ENCODE measurements at places on chromosomes 4 and X.
A peak's percentile ranks its signal among the peaks of the same experiment; 100 is the strongest.

GRCh38 chrX:47233333-47234113 is 714 bp downstream of the USP11 start:
- DNase-seq, result peak; percentile 95

DNA sequence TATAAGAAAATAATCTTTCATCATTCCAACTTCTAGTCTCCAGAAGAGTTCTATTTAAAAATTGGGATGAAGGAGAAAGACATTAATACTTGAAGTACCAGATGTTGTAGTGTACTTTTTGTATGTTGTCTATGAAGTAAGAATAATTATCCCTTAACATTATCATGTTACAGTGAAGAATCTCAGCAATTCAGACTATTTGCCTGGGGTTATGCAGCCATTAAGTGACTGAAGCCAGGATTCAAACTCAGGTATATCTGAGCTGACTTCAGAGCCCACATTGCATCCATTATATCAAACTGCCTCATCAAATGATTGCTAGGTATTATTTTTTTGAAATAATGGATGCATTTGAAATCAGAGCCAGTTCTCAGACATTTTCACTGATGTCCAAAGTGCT is 76.1 kb upstream of the FHDC1 start:
- peak; percentile 7 for DNase-seq

DNA sequence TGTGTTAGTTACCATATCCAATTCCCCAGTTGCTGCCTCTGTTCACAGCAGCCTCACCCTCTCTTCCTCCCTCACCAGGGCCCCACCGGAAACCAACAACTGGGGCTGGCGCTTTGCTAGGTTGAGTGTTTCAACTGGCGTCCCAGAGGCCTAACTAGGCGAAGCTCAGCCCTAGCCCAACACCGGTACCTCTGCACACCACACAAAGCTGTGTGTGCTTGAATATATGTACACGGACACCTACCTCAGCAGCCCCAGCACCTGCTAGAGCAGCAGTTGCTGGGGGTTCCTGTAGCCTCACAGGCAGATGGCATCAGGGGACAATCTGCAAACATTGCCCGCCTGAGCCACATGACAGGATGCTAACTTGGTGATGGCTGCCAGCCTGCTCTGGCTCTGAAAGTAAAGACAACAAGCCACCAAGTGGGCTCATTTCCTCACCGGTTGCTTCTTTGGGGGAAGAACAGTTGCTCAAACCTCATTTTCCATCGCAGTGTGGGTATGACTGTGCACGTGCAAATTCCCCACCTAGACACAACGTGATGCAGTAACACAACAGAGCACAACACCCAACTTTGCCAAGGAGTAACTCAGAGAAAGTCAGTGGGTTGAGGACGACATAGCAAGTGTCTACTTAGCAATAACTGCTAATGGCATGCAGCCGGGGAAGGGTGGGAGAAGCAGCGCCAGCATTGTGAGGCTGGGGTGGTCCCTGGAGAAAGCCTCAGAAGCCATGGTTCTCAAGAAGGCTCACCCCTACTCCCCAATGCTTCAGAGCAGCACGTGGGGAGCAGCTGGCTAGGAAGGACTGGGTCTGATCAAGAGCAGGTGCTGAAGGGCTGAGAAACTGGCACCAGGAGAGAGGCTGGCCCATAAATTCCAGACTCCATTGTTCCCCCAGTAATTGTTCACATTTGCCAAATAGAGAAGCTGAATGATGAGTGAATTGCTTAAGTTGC is 139.5 kb downstream of the SH3KBP1 start:
- DNase-seq, result no peak

- DNase-seq, result no peak
Observed at GRCh38 chr4:42302348-42302747, 94.9 kb upstream of the SHISA3 start.

DNA sequence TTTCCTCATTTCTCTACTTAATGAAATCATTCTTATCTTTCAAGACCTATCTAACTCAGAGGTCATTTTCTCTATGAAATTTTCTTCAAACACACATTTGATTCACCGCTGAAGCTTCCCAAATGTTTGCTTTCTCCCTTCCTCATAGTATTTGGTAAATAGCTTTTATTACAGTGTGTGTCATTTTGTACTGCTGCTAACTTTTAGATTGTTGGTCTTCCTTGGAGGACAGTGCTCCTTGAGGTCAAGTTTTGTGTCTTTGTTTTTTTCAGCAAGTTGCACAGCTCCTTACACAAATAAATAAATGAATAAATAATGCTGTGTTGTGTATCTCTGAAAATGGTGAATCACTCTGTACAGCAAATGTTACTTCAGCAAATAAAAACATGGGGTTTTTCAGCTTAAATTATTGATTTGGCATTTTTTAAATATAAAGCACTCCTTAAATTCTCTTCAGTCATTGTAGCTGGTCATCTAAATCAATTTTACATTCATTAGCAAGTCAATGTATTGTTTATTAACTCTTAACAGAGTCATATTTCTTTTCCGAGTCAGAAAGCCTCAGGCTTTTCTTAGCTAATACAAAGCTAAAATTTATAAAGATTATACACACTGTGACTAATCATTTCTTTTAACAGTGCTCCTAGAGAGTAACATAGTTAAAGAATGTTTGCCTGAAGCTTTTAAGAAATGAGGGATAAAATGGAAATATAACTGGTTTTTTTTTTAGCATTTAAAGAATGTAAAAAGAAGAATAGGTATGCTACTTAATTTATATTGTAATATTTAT is 30.1 kb upstream of the MAD2L1 start:
- no peak for DNase-seq

DNA sequence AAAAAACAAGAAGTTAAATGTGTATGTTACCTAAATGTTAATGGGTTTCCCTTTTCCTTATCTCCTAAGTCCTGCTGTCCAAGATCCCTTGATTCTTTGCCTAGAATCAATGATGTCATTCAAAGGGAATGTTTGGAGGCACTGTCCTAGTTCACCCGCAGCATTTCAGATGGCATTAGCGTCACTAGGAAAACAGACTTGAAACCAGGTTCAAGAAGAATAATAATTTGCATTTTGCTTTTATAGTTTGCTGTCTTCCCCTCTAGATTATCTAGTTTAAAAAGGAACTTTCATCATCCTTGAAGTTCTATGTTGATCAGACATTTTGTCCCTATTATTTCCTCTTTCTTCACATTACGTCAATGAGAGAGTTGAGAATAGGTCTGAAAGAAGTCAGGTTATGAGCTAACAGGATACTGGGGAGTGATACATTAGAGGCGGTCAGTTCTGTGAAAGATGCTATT is 234.1 kb upstream of the PGRMC2 start:
- DNase-seq, result peak; percentile 48

DNA sequence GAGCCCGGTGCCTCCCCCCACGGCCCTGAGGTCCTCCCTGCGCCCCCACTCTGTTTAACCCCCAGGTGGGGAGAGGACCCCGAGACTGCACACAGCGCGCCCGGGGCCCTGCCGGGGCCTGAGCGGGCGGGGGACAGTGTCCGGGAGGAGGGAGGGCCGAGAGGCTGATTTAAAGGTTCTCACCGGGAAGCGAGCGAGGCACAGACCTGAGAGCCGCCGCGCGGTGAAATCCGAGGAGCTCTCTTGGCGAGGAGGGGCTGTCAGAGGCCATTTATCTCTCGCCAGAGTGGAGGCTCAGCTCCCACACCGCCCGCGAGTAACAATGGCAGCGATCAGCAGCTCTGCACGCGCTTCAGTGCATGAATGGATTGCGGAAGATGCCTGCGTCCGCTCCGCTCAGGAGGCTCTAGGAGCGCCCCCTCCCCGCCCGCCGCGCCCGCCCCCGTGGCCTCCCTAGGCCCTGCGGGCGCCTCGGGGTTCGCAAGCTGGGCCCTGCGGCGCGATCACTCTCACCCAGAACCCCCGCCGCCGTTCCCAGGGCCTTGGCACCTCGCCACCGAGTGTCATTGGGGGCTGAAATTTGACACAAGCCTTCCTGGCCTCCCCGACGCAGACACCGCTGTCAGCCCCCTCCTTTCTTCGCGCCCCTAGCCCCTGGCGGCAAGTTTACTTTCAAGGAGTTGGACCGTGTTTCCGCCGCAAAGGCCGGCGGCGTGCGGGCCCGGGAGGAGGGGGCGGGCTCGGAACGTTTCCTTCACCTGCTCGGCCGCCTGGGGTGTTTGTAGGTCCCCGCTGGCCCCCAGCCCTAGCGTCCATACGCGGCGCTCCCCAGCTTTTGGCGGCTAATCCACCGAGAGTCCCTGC is 48.7 kb upstream of the BCOR start:
- no peak for DNase-seq

DNA sequence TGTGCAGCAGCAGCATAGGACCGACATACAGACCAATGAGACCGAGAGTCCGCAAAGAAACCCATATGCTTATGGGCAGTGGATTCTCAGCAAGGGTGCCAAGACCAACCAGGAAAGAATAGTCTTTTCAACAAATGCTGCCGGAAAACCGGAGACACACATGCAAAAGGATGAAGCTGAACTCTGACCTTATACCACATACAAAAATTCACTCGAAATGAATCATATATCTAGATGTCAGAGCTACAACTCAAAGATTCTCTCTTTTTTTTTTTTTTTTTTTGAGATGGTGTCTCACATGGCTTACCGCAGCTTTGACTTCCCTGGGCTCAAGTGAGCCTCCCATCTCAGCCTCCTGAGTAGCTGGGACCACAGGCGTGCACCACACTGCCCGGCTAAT is 16.0 kb upstream of the MXD4 start:
- DNase-seq, result no peak

DNA sequence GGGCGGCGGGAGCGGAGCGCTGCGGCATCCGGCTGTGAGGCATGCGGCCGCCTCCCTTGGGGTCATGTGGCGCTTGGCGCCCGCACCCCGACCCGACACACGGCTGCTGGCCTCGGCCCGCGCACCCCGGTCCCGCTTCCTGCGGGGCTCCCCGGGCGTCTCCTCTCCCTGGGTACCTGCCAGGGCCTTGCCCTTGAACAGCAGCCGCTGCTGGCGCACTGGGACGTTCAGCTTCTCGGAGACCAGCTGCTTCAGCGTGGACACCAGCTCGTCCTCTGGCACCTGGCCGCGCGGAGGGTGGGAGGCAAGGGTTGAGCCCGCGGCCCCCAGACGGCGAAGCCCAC is 391 bp downstream of the UBL4A start:
- no peak for DNase-seq

DNA sequence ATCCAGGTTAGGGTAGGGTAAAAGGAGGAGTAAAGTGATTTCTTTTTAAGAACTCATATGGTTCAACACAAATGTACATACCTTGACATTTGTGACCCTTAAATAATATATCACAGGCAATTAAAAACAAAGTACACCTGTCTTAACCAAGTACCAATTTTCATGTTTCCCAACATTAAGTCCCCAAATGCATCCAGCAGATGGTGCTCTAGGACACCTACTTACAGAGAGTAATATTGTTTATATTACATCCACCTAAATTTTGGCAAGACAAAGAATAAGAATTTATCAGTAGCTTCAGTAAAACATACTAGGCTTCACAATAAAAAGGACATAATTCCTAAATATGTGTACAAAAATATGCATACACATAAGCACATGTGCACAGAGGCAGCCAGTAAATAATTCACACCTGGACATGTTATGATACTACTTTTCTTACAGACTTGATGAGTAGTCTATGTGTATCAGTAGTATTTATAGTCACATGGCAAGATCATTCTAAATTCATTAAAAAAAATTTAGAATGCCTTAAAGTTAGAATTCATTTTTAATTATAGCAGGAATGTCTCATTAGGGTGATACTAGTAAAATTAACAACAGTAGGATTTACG is 219.7 kb downstream of the DCLK2 start:
- peak; percentile 66 for DNase-seq

GRCh38 chr4:14117575-14118238 is 490.2 kb upstream of the BOD1L1 start:
- no peak for DNase-seq

DNA sequence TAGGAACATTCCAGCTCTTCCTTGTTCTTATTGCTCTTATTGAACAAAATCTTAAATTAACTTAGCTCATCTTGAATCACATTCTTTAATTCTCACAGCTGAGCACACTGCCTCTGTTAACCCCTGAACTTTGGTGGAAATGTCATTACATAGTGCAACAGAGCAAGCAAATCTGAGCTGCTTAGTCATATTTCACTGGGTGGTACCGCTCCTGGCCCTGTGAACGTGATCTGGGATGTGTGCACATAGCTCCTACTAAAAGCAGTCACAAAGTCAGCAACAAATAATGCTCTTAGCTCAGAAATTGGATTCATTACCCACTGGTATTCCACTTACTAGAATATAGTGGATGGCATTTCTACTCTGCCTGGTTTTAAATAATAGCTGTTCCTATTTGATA is 27.9 kb downstream of the ARHGEF6 start:
- peak; percentile 32 for DNase-seq

DNA sequence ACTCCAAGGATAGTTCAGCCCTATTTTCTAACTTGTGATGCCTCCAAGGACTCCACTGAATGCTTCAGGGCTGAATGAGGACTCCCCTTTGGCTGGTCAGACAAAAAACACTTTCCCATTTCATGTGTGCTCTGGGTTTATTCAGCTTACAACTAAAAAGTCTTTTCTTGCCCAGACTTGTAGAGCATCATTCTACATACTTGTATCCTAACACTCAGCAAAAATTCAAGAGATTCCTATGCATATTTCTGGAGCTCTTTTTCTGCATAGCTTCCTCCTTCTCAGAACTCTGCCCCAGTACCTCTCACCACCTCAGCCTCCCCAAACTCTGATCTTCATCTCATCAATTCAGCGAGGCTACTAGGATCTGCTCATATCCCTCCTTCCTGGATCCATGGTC is 22.2 kb upstream of the KLF3 start:
- DNase-seq, result no peak

- peak; percentile 62 for DNase-seq
Observed at GRCh38 chr4:38030023-38030422, 69.8 kb downstream of the PTTG2 start.

GRCh38 chr4:99642725-99643489 is 14.7 kb downstream of the C4orf54 start:
- DNase-seq, result no peak

GRCh38 chrX:107845625-107846024 is 20.0 kb downstream of the MID2 start:
- DNase-seq, result no peak

DNA sequence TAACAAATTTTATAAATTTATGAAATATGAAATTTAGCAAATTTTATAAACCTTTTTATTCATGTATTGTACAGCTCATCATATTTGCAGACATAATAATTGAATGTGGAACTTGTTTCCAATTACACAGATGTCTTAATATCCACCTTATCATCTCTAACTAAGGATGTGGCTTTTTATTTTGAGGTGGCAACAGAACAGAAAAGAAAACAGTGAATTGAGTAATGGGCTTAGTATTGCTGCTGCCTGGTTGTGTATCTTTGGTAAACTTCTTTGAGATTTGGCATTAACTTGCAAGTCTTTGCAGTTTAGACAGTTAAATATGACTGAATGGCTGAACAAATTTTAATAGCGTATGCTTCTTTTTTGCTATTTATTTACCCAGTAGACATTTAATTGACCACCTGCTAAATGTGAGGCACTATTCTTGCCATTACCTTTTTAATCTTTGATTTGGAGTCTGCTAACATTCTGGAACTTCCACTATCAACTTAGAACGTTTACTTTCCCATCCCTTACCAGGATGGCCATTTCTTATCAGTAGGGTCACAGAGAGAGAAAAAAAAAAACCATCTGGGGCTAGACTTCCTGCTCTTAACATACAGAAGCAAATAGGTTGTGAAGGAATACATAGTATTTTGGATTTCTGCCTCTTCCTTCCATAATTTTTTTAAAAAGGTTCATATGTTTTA is 44.8 kb downstream of the CLCN3 start:
- DNase-seq, result no peak

- DNase-seq, result peak; percentile 18
Observed at GRCh38 chr4:87356832-87357526, 34.0 kb downstream of the HSD17B11 start.

- DNase-seq, result no peak
Observed at GRCh38 chr4:160423879-160424451, 1321.1 kb downstream of the RAPGEF2 start.

GRCh38 chr4:69210911-69211310 is 3.6 kb downstream of the UGT2B11 start:
- DNase-seq, result no peak
